ENCODE measurements at places on chromosomes 5 and 9.
A peak's percentile ranks its signal among the peaks of the same experiment; 100 is the strongest.

GRCh38 chr9:135394699-135395645 is 84.6 kb upstream of the PPP1R26 start:
- no peak for DNase-seq

DNA sequence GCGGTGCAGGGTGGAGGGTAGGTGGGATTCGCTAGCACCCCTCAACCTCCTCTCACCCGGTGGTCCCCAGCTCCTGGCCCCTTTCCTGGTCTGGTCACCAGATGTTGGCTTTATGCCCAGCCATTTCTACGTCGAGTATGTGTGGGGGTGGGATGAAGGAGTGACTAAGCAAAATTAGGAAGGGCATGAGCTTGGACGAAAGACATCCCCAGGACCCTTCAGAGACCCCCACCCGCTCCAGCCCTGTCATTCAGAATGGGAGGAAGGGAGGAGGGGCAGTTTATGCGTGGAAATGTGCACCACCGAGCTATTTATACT is 742 bp downstream of the BHMT2 start:
- no peak for DNase-seq

DNA sequence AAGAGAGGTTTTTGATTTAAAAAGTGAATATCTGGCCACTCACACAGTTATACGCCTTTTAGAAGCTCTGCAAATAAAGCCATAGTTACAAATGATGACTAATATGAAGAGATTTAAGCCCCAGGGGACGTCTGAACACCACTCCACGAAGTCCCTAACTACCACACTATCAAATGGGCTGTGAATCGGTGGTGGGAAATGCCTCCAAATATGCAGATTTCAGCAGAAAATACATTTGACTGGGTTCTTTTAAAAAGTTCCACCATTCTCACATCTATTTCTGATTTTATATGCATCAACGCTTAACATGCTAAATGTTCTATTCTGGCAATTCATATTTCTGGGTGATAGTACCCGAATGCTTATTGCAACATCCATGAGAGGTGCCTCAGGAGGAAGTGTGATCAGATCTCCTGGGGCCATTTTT is 22.5 kb downstream of the TICAM2 start:
- DNase-seq, result no peak

GRCh38 chr5:151926188-151926587 is 1.5 kb upstream of the GLRA1 start:
- DNase-seq, result no peak

DNA sequence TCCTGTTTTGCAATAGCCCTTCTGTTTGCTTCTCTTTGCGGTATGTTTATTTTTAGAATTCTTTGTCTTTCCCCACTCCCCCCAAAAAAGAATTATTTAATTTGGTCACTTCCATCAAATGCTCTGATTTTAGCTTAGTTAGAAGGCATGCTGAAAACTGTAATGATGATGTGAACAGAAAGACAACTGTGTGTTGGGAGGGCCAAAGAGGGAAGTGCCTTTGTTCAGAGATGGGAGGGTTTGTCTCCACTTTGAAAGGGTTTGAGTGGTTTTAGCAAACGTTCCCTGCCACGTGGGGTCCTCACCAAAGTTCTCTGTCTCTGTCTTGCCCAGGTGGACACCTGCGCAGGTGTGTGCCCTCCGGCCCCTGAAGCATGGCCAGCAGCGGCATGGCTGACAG is 41.9 kb downstream of the SYK start:
- DNase-seq, result no peak

DNA sequence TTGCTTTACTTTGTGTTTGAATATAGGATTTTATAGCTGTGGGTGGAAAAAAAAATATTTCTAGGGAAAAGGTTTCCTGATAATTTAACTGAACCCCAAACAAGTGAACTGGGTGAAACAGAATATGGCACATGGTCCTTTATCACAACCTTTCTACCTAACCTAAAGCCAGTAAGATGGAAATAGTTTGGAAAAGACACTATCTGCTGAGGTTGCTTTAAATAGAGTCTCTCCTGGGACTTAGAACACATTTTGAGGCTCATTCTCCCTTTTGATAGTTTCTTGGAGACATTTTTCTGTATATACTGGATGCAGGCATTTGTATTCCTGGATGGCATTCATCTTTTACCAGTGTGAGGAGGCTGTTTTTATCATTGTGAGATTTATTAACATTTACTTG is 39.4 kb downstream of the BASP1 start:
- DNase-seq, result no peak

DNA sequence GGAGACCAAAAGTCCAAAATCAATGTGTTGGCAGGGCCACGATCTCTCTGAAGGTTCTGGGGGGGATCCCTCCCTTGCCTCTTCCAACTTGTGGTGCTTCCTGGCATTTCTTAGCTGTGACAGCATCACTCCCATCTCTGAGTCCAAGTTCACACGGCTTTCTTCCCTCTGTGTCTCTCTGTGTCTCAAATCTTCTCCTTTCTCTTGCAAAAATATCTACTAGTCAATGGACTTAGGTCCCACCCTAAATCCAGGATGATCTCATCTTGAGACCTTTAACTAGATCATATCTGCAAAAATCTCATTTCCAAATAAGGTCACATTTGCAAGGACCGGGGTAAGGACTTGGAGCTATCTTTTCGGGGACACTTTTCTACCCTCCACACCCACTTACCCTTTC is 186.1 kb downstream of the HSD17B3 start:
- DNase-seq, result no peak

DNA sequence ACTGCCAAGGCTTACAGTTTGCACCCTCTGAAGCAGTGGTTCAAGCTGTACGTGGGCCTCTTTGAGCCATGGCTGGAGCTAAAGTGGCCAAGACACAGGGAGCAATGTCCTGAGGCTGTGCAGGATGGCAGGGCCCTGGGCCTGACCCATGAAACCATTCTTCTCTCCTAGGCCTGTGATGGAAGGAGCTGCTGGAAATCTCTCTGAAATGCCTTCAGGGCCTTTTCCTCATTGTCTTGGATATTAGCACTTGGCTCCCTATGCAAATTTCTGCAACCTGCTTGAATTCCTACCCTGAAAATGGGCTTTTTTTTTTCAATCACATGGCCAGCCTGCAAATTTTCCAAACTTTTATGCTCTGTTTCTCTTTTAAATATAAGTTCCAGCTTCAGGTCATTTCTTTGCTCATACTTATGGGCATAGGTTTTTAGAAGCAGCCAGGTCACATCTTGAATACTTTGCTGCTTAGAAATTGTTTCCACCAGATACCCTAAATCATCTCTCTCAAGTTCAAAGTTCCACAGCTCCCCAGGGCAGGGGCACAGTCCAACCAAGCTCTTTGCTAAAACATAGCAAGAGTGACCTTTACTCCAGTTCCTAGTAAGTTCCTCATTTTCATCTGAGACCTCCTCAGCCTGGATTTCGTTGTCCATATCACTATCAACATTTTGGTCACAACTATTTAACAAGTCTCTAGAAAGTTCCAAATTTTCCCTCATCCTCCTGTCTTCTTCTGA is 138.3 kb downstream of the OSTF1 start:
- DNase-seq, result no peak

GRCh38 chr9:3043369-3043768 is 199.5 kb upstream of the PUM3 start:
- no peak for DNase-seq

GRCh38 chr9:132383462-132383883 is 23.2 kb downstream of the TTF1 start:
- DNase-seq, result no peak

DNA sequence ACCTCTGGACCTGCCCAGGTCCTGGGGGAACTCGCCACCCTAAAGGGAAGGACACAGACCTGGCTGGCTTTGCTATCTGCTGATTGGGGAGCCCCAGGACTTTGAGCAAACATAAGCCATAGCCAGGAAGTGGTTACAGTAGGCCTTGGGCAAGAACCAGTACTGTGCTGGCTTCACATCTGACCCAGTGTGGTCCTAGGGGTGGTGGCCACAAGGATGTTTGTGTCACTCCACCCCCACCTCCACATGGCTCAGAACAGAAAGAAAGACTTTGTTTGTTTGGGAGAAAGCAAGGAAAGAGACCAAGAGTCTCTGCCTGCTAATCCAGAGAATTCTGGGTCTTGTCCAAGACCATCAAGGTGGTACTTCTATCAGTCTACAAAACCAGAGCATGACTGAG is 334.2 kb downstream of the SPOCK1 start:
- DNase-seq, result no peak

- DNase-seq, result peak; percentile 76
Measured at GRCh38 chr5:76367623-76368371, 35.3 kb upstream of the IQGAP2 start.

- DNase-seq, result no peak
Measured at GRCh38 chr5:41334221-41334620, 120.9 kb upstream of the C6 start.

- DNase-seq, result peak; percentile 57
Measured at GRCh38 chr9:114155995-114156656, 789 bp downstream of the COL27A1 start.

GRCh38 chr9:109134167-109134578 is 14.4 kb upstream of the TMEM245 start:
- DNase-seq, result no peak

DNA sequence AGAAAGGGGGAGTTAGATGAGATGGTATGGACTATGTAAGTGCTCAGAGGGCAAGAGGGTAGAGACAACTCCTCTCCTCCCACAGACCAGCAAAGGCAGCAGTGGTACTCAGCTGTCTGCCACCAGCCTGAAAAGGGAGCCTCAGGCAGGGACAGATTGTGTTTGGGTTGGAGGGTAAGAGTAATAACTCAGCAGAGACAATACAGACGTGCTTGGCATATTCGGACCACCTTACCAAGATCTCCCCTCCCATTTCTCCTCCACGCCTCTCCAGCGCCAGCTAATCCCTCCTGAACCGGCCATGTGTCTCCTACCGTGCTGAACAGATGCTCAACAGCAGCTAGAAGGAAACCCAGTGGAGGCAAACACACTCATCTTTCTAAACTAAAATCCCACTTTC is 180.8 kb downstream of the ASTN2 start:
- DNase-seq, result no peak

- no peak for DNase-seq
Measured at GRCh38 chr5:150247726-150248125, 41.8 kb downstream of the CAMK2A start.

DNA sequence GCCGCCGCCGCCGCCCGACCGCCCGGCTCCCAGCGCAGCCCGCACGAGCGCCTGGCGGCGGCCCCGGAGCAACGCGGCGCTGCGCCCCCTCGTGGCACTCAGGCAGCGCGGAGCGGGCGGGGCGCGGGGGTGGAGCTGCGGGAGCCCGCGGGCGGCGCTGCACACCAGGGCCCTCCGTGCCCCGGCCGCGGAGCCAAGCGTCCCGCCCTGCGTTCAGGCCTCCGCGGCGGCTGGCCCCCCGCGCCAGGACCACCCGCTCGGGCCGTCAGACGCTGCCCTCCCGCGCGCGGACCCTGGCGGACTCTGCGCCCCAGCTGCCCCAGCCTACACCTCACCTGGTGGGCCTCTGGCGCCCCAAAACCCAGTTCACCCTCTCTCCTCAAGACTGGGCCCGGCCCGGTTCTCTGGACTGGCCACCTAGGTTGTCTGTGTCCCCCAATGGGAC is at the start of gene RASGEF1C:
RASGEF1C (minus strand) TSS at position 75 of the 445 bp plus-strand sequence. CDS start 71,159 bp downstream, outside the sequence.
- peak; percentile 89 for DNase-seq

DNA sequence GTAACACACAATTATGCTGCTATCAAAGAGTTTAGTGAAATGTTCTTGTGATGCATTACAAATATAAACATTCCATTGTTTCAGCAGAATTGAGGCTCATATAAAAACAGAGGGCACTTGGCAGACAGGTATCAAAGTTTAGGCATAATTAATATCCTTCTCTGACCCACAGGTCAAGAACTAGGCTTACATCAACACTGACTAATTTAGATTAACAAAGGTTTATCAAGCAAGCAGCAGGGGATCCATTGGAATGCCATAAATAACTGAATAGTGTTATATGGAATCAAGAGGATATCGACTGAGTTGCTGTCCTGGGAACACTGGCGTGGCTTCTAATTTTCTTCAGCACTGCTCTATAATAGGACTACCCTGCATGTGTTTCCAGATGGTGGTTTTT is 414.5 kb upstream of the ARRDC3 start:
- DNase-seq, result no peak

DNA sequence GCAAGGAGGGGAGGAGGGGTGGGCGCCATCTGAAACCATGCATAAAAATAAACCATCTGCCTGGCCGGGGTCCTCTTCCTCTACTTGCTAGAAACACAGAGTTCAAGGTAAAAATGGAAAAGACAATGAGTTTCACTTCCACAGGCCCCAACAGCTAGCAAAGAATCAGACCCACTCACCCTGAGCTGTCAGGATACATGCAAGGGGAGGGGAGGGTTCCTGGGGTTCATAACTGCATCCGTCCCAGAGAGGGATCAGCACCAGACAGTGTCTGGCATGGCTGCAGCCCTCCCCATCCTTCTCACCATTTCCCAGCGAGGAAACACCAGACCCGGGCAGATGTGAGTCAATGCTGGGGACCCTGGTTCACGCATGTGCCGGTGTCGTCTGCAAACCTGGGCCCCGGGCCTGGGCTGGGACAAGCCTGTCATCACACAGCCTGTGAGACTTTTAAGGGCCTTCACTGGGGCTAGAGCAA is 55.4 kb downstream of the SEMA4D start:
- no peak for DNase-seq

DNA sequence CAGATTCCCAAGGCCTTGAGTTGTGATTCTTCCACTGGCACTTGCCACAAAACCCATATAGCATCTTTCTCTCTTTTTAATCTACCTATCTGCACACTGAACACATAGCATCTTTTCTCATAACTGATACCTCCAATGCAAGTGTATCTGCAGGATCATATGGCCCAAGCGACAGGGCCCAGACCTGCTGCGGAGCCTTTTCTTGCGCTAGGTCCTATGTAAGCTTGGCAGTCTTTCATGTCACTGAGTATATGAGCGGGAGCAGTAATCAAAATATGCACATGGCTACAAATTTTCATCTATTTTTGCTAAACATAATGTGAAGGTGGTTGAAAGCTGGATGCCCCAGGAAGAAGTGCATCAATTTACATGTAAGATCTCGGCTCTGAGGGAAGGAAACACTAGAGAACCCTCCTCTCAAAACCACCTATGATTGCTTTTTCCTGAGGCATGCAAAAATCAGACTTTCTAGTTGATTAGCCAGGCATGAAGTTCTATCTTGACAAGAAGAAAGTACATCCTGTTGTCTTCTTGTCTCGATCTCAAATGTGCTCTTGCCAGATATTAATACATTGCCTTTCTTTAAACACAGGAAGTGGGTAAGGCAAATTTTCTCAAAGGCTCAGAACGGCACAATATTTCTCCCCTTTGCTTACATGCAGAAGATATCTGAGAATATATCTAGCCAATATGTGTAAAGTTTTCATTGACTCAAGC is 26.9 kb upstream of the CEMIP2 start:
- DNase-seq, result no peak

GRCh38 chr5:116038817-116039216 is 6.5 kb downstream of the ARL14EPL start:
- DNase-seq, result peak; percentile 20

- no peak for DNase-seq
Measured at GRCh38 chr5:54470128-54470527, 14.6 kb downstream of the HSPB3 start.

DNA sequence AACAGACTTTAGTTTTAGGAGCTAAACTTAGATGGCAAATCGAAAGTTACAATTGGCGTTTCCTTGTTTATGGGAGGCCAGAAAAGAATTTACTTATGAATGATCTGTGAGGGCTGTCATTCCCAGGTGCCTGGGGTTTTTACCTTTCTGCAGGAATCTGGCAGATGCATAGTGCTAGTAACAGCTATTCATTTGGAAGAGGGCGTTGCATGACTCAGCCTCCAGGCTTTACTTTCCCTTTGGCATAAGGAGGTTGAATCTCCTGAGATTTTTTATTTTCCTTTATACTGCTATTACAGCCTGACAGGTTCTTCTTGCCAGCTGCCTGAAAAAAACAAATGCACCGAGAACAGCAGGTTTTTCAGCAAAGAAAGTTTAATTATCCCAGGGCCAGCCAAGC is 30.0 kb downstream of the CARD6 start:
- DNase-seq, result no peak

Measured in suppressor macrophage treated with lipopolysaccharide for 4 hours (primary cell).